ENCODE measurements at places on chromosomes 4 and X.
A peak's percentile ranks its signal among the peaks of the same experiment; 100 is the strongest.

DNA sequence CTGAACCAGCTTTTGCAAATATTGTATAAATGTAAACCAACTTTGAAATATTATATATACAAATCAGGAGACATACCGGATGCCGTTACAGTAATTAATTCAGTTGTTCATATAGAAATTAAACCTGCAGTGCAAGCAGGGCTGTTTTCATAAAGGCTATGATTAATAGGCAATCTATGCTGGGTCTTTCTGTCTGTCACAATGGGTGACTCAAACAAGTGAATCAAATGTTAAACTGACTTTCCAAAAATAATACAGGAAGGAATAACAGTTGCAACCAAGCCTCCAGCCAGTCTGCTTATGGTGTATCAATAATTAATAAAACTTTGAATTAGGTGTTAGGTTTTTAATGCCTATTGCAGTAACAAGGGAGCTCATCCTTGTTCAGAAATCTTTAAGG, 43.9 kb downstream of the GABRB1 start:
- DNase-seq, result no peak

DNA sequence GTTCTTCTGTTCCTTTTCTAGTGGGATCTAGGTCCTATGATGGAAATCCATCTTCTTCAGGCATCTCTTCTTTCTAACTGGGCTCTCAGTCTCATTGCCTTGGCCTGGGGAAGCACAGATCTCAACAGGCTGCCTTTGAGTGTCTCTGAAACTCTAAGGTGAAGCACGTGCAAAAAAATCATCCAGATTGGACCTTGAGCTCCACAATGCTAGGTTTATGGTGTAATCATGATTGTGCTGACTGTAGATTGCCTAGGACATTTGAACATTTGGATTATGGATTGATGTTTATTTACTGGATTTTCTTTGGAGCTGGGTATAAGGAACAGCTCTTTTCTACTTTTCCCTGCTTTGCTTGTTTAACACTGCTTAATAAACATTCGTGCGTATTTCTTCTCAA, 191.5 kb upstream of the NR3C2 start:
- no peak for DNase-seq

DNA sequence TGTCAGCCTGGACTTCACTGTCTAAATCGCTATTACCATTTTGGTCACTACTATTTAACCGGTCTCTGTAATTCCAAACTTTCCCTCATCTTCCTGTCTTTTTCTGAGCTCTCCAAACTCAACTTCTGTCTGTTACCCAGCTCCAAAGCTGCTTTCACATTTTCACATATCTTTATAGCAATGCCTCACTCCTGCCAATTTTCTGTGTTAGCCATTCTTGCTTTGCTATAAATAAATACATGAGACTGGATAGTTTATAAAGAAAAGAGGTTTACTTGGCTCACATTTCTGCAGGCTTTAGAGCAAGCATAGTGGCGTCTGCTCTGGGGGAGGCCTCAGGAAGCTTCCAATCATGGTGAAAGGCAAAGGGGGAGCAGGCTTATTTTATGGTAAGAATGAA, 368.3 kb upstream of the GNPDA2 start:
- DNase-seq, result no peak

- peak; percentile 31 for DNase-seq
Measured at GRCh38 chrX:65668377-65669310, 1.2 kb downstream of the MSN start.

GRCh38 chrX:119753639-119754257, 4.6 kb upstream of the SOWAHD start:
- DNase-seq, result no peak

- DNase-seq, result peak; percentile 37
Measured at GRCh38 chr4:173257732-173258717, 76.1 kb downstream of the HMGB2 start.

DNA sequence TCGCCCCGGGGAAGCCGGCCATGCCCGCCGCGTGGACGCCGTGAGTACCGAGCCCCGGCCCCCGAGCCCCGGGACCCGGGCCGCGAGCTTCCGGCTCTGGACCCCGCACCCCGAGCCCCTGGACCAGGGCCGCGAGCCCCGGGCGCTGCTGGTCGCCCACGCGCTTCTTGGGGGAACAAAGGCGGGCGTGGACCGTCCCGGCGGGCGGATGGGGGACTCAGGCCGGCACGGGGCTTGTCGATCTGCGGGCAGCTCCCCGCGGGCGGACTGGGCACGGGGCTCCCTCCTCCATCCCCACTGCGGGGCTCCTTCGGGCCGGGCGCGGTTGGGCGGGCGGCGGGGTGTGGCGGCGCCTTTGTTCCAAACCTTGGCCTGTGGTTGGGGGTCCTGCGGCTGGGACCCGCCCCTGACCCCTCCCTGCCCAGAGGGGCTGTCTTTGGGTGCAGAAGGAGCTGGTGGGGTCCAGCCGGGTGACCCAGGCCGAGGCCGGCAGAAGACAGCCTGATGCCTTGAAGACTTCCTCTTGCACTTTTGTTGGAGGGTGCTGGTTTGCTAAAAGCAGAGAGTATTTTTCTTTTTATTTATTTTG, 25.2 kb upstream of the ADD1 start:
- no peak for DNase-seq

GRCh38 chrX:1502241-1502640, 34.7 kb downstream of the P2RY8 start:
- DNase-seq, result no peak

- DNase-seq, result no peak
Measured at GRCh38 chr4:721261-722168, 15.9 kb downstream of the PCGF3 start.

GRCh38 chr4:64062991-64063390, 346.3 kb downstream of the TECRL start:
- no peak for DNase-seq

GRCh38 chr4:143458966-143459365, 54.5 kb upstream of the SMARCA5 start:
- DNase-seq, result no peak

GRCh38 chr4:112931001-112931400, 118.5 kb upstream of the ANK2 start:
- DNase-seq, result no peak

DNA sequence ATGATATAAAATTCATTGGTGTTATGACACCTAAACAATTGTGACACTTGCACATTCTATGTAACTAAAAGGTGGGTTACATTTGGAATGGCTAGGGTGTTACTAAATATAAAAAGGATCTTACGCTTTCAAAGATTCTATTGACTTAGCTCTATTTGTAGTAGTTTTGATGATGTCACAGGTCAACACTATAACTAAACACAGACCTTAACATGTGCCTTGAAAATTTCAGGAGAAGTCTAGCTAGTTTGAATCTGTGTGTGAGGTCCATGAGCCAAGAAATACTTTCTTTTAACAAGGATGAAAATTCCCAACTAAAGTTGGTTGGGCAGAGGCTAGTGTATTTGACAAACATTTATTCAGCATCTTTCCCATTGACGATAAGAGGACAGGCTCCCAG, 298.0 kb downstream of the GPAT3 start:
- no peak for DNase-seq

- no peak for DNase-seq
Measured at GRCh38 chr4:28373601-28374000, 1513.0 kb downstream of the STIM2 start.

GRCh38 chr4:79025170-79025569, 85.9 kb upstream of the PAQR3 start:
- DNase-seq, result no peak

DNA sequence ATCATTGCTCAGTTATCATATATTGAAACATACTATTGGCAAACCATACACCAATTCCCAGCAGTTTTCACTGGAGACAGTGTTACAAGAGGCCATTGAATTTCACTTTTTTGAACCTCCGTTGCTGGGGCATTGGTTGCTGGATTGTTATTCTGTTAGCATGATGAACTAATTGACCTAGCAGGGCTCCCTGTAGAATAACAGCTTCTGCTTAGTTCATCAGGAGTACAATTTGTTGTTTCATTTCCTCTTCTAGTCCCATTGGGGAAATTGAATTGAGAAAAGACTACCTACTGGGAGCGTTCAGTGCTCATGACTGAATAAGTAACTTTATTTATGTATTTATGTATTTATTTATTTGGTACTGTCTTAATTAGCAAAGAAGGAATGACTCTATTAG, 151.6 kb downstream of the SLIT2 start:
- DNase-seq, result no peak

DNA sequence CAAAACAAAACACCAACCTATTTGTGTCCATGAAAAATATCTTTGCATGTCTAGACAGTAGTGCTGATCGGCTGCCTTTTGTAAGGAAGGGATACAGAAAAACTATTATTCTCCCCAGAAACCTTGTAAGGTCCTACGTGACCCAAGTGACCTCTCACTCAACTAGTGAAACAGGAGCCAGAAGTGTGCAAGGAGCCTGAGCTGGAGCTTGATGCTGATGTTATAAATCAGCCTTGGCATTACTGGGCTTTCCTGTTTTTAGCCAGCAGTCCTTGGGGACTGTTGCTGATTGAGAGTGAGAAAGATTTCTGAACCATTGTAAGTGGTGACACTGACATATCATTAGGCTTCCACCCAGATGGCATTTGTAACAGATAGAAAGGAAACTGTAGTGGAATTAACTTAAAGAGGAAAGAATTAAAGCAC, 100.8 kb upstream of the LIMCH1 start:
- peak; percentile 29 for DNase-seq

DNA sequence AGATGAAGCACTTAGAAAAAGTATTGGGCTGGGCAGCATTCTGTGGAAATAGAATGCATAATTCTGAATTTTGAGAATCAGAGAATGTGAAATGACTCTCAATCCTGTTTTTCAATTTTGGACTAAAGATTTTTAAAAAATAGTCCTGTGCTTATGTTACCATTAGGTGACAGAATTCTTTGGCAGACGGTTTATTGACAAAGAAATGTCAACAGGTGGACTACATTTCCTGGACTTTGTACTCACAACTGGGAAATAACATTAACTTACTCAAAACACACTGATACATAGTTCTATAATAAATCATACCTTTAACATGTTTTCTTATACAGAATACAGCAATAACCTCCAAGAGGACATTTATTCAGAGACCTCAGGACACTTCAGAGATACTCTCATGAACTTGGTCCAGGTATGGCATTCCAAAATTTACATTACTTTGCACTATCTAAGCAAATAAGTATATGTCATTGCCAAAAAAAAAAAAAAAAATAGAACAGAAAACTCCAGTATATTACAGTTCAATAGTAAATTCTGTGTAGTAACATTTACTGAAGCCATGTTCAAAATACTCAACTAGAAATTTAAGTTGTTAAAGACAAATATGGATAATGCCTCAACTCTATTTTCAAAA, 72.7 kb downstream of the ANXA10 start:
- DNase-seq, result no peak

DNA sequence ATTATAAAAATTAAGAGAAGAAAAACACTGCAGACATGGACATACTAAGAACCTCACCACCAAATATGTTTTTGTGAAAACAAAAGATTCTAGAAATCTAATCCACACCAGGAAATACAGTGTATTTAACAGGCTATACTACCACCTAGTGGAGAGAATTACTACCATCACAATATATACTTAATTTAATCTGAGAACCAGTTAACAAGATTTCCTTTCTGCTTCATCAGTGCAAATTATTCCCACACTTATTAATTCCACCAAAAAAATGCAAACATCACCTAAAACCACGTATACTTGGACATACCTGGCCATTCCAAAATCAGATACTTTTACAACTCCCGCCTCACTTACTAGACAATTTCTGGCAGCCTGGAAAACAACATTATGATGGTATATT, 7.0 kb upstream of the TXK start:
- DNase-seq, result peak; percentile 6

DNA sequence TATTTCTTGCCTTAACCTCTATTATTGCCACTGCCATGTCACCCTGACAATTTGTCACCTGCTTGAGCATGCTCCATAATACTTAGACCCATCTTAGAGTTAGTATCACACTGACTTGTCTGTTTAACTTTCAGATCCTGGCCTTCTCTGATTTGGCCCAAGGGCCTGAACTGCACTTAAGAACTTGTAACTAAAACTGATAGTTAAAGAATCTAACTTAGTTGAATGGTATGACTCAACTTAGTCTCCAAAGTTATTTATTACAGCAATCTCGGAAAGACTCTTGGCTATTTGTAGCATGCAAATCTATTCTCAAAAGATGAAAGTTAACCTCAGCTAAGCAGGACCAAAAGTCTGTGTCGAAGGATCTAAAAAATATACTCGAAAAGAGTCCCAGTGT, 72.3 kb downstream of the IGSF1 start:
- no peak for DNase-seq

DNA sequence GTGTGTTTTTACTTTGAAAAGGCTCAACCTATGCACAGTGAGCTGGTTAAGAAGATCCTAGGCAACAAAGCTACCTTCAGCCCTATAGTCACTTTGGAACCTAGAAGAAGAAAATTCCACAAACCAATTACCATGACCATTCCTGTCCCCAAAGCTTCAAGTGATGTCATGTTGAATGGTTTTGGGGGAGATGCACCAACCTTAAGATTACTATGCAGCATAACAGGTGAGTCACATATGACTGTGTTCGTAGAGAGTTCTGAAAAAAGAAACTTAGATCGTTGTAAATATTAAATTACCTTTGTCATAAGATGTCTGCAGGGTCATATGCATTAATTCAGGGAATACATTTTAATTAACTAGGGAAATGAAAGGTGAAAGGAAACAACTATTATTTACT, 287.1 kb downstream of the ANK2 start:
- no peak for DNase-seq

- DNase-seq, result no peak
Measured at GRCh38 chr4:71270901-71271300, 67.9 kb upstream of the SLC4A4 start.

DNA sequence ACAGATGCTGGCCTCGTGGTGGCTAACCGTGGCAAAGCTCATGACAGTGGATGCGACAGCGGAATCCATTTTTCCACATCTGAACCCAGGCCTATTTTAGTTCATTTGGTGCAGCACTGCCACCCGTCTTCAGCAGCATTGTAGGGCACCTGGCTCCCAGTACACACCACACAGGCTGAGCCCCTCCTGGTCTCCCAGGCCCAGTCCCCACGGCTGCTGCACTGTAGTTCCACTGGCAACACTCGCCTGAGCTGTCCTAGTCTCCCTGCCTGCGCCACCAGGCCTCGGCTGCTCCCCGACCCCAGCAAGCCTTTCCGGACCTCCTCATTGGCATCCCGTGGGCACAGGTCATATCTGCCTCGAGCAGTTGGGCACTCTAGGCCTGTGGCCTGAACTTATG, 76.2 kb downstream of the MTMR1 start:
- no peak for DNase-seq

DNA sequence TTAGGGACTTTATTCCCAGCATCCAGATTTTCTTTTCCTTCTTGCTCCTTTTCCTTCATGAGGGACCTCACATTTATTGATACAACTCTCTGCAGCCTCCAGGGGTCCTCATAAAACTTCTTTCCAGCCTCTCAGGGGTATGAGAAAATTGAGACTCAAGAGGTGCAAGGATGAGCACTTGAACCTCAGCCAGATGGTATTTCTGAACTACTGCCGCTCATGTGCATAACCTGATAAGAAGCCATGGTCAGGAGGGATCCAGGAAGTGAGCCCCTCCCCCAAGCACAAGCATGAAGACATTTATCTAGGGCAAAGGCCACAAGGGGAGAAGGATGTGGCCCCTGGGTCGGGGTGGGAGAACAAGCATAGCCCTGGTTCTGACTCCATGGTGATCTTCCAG, 73.3 kb downstream of the TSPAN7 start:
- no peak for DNase-seq

- DNase-seq, result no peak
Measured at GRCh38 chr4:154534296-154534695, 15.9 kb downstream of the PLRG1 start.

GRCh38 chrX:136666088-136666487, 18.1 kb downstream of the CD40LG start:
- no peak for DNase-seq
